Activated naive CD4-positive, alpha-beta T cell treated with anti-CD3 and anti-CD28 coated beads, Interleukin-2, amount 50 U/mL, for 72 hours (primary cell): ENCODE measurements at places on chromosomes 1 and 21. TPM values are rescaled to one million over a fixed set of nuclear protein-coding genes. Genes with fewer than 3 reads are reported as not detected.

Gene USH2A
- total RNA-seq, result not detected

Gene DNAJC8
- total RNA-seq, result 95.4 TPM

Gene GNG4
- total RNA-seq, result 0.75 TPM

Gene LCE2A
- total RNA-seq, result not detected

Gene FCRL5
- total RNA-seq, result not detected

Gene C1orf87
- total RNA-seq, result not detected

Gene CELF3
- not detected for total RNA-seq

Gene OLIG2
- total RNA-seq, result not detected

Gene FHL3
- 39.0 TPM for total RNA-seq

Gene FAM151A
- total RNA-seq, result not detected

Gene ACP6
- total RNA-seq, result 9.0 TPM

Gene TRABD2B
- not detected for total RNA-seq

Gene SLC5A9
- not detected for total RNA-seq

Gene LCE1A
- total RNA-seq, result not detected

Gene TCP10L
- total RNA-seq, result 1.5 TPM
